CD4-positive, alpha-beta T cell (primary cell): ENCODE measurements at places on chromosomes 1 and 21.

DNA sequence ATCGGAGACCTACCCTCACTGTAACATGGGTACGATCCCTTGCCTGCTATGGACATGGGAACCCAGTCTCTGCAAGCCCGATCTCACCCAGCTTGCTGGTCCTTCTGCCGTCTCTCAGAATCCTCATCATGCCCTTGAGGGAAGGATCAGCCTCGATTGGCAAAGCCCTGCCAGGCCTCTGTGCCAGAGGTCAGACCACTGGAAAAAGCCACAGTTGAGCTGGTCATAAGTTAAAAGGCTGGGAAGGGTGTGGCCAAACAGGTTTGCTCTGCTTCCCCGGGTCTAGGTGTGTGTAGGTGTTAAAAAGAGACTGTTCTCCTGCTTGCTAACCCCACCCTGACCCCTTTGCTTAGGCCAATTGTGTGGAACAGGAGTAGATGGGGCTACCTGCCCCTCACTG lies 19.5 kb upstream of the PADI3 start:
- DNase-seq = no peak

DNA sequence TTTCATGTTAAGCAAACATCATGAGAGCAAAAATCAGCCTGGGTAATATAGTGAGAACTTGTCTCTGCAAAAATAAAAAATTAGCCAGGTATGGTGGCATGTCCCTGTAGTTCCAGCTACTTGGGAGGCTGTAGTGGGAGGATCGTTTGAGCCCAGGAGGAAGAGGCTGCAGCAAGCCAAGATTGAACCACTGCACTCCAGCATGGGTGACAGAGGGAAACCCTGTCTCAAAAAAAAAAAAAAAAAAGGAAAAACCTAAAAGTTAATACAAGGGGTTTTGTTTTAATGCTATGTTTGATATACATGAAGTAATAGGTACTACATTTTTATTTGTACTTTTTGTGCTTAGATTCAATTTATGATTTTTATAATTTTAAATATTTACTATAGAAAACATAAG lies 27.1 kb upstream of the SLC35A3 start:
- DNase-seq = no peak

DNA sequence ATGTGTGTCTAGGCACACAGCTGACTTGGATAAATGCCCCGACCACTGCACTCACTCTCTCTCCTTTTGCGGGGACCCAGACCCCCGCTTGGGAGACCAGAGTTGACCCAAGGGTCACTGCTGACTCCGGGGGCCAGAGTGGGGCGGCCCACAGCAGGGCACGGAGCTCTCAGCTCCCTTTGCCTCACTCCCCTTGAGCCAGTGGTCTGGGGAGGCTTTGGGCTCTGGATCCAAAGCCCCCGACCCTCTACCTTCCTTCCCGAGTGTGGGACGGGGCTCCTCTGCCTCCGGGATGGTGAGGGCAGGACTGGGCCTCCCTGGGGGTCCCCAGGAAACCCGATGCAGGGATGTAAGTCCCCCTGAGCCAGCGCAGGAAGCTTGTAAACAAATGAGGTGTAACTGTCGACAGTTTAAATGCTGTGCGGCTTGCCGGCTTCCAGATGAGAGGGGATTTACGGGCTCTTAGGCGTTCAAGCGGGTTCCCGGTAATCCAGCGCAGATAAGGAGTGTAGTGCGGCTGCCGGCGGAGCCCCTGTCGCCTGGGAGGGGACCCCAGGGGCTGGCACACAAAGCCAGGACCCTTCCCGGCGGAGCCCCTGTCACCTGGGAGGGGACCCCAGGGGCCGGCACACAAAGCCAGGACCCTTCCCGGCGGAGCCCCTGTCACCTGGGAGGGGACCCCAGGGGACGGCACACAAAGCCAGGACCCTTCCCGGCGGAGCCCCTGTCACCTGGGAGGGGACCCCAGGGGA lies 7.4 kb downstream of the ACTRT2 start:
- no peak for DNase-seq

DNA sequence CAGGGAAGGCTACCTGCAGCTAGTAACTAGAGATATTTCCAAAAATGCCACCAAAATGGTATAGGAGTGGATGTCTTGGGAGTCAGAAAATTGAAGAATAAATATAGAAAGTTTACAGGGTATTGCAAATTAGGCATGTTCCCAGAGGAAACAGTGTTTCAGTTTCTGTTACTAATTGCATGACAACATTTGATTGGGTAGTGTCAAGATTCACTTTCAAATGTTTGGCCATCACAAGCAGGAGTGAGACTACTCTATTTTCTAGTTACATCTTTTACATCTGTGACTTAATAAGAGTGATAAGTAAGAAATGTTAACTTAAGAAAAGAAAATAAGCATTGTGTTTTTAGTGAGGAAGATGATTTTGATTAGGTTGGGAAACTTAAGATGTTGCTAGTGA lies 30.2 kb downstream of the AMY1C start:
- no peak for DNase-seq

GRCh38 chr1:59377350-59377904 lies 80.5 kb downstream of the FGGY start:
- no peak for DNase-seq

DNA sequence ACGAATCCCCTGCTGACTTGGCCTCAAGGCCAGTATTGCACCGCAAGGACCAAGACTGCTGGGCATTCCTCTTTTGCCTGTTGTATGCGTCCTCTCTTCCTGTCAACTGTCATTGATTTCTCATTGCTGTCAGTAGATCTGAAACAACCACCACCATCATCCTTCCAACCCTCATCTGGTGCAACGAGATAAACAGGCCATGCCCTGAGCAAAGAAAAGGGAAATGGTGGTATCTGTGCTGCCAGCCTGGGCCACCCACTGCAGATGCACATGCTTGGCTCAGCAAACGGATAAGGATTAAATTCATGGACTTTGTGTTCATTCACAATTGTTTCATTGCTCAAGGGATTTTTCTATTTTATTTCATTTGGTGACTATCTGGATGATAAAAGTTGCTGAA lies 13.6 kb downstream of the OXCT2 start:
- no peak for DNase-seq

DNA sequence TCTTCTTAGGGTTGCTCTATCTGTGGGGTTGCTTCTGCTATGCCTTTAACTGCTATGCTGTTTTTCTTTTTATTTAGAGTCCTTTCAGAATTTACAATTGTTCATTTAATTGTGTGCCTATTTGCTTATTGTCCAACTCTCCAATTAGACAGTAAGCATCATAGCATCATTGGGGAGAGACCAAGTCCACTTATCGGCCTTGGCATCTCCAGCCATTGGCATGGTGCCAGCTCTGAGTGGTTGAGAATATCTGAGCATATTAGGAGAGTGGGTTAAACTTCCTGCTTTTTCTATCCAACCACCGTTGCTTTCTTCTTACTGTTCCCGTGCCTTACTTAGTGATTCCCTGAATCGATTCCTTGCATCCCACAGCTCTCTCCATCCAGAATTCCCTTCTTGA lies 535.0 kb downstream of the AJAP1 start:
- DNase-seq = no peak

DNA sequence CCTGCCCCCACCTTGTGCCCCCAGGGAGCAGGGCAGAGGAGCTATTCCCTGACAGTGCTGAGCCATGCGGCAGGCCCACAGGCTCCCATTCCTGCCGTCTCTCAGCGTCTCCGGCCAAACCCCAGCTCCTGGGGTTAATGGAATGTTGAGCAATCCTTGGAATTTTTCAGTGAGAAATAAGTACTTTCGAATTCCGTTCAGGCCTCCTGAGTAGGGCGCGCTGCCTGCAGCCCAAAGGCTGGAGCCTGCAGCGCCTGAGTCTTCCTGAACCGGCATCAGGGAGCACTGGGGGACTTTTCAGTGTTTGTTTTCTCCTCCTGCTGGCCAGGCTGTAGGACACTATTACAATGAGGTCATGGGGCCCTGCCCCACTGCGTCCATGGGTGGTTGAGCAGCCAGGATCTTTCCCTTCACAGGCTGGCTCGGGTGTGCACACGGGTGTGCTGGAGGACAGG lies 33.3 kb upstream of the CSF1 start:
- no peak for DNase-seq

DNA sequence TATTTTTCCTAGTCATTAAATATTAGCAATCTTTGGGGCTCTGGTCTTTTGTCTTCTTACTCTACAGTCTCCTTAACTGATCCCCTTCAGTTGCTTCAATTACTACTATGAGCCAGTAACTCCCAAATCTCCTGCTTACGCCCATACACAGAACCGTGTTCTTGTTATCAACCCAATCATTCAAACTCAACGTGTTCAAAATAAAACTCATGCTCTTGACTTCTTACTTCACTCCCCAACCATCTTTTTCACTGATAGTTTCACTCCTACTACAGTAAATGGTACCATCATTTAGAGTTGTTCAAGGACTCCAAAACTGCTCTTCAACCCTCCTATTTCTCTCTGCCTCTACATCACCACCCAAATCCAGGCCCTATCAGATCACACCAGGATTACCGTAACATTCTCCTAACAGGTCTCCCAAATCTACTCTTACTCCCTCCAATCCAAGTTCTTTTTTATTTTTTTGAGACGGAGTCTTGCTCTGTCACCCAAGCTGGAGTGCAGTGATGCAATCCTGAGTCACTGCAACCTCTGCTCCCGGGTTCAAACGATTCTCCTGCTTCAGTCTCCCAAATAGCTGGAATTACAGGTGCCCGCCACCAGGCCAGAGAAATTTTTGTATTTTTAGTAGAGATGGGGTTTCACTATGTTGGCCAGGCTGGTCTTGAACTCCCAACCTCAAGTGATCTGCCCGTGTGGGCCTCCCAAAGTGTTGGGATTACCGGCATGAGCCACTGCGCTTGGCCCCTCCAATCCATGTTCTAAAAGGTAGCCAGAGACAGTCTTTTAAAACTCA lies 3.0 kb downstream of the YARS1 start:
- DNase-seq = no peak

- DNase-seq = no peak
These were observed 42.0 kb upstream of the DMBX1 start for GRCh38 chr1:46447499-46448108.
